ENCODE measurements at places on chromosomes 11 and 22. TPM values are rescaled to one million over a fixed set of nuclear protein-coding genes. Genes with fewer than 3 reads are reported as not detected.

OR56A1 gene
- not detected for total RNA-seq

GAB4 gene
- 0.32 TPM for total RNA-seq

GPHA2 gene
- total RNA-seq: not detected

GRCh38 chr11:95725196-95725595 lies 64.4 kb downstream of the FAM76B start:
- DNase-seq: no peak

DNA sequence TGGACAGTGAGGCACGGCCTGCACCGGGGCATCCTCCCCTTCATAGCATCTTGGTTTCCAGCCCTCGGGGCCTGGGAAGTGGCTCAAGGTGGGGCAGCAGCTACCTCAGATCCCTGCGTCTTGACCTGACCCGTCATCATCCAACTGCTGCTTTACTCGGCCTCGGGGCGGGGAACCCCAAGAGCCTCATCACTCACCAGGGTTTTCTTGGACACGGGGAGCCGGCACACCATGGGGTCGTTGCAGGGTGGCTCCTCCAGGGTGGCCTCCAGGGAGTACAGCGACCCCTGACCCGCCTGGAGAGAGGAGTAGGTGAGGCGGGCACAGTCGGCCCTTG lies 651 bp downstream of the CTSF start:
- DNase-seq: no peak

GRCh38 chr11:114348200-114349191 lies 51.8 kb downstream of the C11orf71 start:
- DNase-seq: no peak

DNA sequence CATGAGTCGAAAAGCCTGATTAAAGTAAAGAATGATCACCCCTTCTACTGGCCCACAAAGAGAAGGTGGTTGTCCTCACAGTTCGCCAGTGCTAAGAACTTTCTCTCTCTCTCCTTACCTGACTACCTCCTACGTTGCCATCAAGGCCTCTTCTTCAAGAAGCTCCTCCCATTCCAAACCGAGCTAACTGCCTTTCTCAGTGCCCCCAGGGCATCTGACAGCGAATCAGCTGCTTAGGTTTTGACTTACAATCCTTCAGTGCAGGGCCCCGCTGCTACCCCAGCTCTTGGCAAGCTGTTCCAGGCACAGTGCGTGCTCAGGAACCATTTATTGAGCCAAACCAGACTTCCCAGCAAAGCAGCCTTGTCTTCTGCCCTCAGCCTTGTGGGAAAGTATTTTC lies 5.8 kb downstream of the VSTM5 start:
- DNase-seq: no peak

- DNase-seq: no peak
Measured at GRCh38 chr22:41957941-41958556, 6.1 kb downstream of the SMIM45 start.

DNA sequence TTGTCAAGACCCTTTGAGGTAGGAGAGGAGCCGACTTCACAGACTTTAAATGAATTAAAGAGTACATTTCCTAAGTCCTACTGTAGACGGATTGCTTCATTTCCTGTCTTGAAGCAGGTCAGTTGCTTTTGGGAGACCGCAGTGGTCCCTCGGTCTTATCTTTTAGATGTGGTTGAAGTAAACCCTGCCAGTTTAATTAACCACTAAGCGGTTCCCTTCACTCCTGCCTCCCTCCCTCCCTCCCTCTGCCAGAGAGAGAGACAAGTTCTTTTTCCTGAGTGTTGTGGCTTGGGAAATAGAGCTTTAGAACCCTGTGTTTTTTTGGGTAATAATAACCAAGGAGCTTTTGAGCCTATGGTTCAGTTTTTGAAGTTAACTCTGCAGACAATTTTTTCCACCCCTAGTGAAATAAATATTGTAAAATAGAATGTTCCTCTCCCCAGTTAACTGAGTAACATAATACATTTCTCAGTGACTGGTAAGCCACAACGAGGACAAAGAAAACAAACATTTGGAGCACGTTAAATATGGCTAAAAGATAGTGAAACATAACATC lies 147.5 kb downstream of the LDLRAD3 start:
- DNase-seq: no peak

DNA sequence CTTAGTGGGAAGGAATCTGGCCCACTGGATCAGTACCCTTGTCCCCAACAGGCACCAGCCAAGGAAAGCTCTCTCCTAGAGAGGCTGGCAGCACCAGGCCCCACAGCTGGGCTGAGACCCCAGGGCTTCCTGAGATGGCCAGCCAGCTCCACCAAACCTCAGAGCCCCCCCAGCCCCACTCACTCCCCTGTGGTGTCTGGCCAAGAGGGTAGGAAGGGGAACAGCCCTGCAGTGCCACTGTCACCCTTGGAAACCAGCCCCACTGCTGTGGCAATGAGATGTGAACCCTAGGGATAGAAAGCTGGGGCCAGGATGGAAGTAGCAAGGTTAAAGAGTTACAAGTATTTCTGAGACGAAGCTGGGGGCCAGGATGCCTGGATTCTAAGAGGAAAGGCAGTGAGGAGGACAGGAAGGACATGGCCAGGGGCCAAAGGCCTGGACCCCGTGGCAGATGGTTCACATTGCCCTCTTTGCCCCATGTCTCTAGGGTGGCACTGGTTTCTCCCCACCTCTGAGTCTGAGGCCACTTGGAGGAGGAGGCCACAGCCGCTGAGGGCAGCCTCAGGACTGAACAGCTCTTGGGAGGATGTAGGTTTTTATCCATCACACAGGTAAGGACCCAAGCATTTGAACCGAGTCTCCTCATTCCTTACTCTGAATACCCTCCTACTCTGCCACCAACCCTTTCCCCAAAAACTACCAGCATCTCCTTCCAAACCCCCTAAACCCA lies 28.8 kb downstream of the NRXN2 start:
- no peak for DNase-seq

- DNase-seq: no peak
Measured at GRCh38 chr11:7516475-7516874, 2.7 kb downstream of the PPFIBP2 start.

DNA sequence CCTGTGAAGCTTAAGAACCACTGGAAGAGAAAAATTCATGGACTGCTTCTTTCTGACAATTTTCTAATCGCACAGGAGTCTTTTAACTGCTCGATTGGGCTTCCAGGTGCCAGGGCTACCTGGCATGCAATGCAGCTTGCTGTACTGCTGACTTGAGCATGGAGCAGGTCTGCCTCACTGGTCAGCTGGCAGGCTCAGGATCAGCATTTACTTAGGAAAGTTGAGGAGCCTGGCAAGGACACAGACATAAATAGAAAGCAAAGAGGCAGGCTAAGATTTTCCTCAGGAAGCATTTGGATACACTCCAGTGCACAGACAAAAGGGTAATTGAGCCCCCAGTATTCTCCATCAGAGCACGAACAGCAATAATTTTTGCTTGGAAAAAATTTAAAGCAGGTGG lies 163.5 kb downstream of the CSNK2A3 start:
- DNase-seq: no peak

DNA sequence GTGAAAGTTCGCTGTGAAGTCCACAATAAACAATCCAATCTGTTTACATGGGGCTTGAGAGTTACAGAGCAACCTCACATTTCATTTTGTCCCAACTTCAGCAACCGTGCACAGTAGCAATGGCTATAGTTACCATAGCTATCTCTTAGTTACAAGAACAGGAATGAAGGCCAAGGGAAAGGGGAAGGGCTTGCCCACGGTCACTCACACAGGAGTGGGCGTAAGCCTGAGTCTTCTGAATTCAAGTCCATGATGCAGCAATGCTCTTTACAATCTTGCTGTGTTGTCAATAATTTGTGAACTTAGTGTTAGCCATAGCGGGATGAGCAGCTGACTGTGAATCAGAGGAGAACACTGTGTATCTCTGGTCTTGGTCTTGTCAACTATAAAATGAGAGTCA lies 102.9 kb downstream of the ADAMTS15 start:
- no peak for DNase-seq

Measured in suprapubic skin (tissue), 4 donors.